ENCODE measurements at places on chromosomes 7 and 10. TPM values are rescaled to one million over a fixed set of nuclear protein-coding genes. Genes with fewer than 3 reads are reported as not detected.

IMMP2L gene
- polyA plus RNA-seq = 22.4 TPM

- no peak for DNase-seq
Measured at GRCh38 chr10:27253576-27253975, 13.0 kb upstream of the ACBD5 start.

DNA sequence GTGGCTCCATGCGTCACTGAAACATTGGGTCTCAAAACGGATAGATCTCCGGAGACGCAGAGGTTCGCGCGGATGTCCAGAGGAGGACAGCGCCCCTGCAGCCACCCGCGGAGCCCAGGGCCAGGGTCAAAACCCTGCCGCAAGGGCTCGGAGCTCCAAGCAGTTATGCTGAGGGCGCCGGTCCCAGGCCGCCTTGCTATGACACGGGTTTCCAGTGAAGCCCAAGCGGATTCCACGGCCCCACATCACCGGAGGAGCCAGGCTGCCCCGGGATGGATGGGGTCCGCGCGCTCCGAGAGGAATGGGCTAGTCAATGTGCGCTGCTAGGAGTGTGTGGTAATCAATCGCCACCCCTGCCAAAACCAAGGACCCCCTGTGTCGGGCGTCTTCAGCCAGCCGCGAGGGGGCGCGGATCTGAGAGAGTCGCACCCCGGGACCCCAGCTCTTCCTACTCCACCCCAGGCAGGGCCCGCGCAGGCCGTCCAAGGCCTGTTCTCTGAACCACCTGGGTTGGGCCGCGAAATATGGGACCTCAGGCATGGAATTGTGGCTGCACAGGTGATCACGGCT, 5.6 kb upstream of the EMX2 start:
- DNase-seq = no peak

DNA sequence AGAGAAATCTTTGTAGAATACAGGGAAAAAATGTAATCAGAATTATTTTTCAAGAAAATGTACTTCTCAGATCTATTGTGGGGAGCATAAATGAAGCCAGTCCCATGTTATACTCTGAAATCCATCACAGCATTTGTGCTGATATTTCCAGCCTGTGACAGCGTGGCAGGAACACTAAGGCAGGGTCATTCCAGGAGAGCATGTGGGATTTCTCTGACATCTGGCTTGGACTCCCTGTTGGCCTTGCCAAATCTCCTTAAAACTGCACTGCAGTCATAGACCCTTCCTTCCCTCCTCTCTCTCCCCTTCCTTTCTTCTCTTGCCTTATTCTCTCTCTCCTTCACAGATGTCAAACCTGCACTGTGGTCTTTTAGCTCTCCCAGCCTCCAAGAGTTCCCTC, 6.5 kb upstream of the TSPAN13 start:
- no peak for DNase-seq

- DNase-seq = no peak
Measured at GRCh38 chr7:91800389-91800788, 80.1 kb downstream of the MTERF1 start.

GRCh38 chr7:135842446-135843179, 94.0 kb upstream of the FAM180A start:
- DNase-seq = no peak

- DNase-seq = no peak
Measured at GRCh38 chr10:598415-599170, 90.9 kb downstream of the DIP2C start.

GRCh38 chr10:110817614-110818013, 54.1 kb upstream of the PDCD4 start:
- no peak for DNase-seq

DNA sequence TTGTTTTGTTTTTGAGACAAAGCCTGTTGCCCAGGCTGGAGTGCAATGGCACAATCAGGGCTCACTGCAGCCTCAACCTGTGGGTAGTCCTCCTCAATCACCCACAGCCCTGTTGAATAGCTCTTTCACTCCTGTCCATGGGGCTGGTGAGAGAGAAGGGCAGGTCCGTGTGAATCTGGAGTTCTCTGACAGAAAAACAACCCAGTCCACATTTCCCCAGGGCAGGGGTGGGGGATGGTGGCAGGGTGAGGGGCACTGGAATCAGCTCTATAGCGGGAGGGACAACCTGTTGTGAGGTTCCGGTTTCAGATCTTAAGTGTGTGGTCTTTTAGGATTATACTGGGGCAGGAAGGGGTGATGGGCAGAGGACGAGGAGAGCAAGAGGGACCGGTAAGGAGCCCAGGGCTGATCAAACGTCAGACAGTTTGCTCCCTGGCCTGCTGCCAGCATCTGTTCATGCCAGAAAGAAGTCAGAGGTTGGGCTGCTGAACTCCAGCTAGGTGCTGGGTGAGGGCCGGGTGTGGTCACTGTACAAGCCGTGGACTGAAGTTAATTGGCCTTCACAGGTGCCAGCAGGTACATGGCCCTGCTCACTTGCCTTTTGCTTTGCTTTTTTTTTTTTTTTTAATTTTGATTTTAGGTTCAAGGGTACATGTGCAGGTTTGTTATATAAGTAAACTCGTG, 33.2 kb upstream of the MKRN1 start:
- DNase-seq = no peak

DNA sequence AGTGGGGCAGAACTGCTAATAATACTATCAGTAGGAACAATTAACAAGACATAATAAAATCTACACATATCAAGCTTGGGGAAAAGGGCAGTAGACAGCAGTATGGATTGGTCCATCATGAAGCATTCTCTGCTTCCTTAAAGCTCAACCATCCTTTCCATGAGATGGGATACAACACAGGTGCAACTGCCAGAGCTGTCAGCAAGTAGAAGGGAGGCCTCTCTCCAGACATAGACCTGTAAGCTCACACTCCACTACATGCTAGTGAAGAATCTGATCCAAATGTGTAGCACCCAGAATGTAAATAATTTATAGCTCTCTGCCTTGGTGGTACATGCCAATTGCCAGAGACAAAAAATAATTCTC, 41.5 kb upstream of the ANAPC16 start:
- no peak for DNase-seq

DNA sequence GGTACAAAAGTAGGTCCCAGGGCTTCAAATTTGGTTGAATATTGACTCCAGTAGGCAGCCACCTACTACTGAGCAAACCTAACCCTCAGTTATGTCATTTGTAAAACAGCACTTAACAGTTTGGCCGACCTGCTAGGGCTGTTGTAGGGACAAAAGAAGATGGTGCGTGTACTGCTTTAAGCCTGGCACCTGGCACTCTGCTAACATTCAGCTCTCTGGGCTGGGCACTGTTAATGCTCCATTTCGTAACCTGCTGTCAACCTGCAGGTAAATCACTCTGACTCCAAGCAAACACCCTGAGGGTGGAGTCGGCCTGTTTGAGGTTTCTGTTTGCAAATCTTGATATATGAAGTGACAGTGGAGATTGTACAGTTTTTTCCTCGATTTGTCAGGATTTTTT, 7.2 kb downstream of the ZKSCAN1 start:
- no peak for DNase-seq

GRCh38 chr10:89814278-89814677, 112.9 kb downstream of the KIF20B start:
- no peak for DNase-seq

GRCh38 chr10:79404231-79404609, 41.2 kb downstream of the ZCCHC24 start:
- DNase-seq = peak; percentile 81
